T-helper 2 cell treated with Interferon-gamma antibody and Interleukin-4, amounts not matched to agents 5 μg/mL and 100 μg/mL, for 36 hours (primary cell): ENCODE measurements at places on chromosomes 12 and 14.
A peak's percentile ranks its signal among the peaks of the same experiment; 100 is the strongest.

GRCh38 chr14:76271041-76271755, 104.7 kb upstream of the ESRRB start:
- DNase-seq = no peak

- DNase-seq = no peak
Measured at GRCh38 chr14:36950812-36951211, 221.6 kb downstream of the SLC25A21 start.

GRCh38 chr14:74257078-74257940, 18.1 kb downstream of the VSX2 start:
- peak; percentile 53 for DNase-seq

DNA sequence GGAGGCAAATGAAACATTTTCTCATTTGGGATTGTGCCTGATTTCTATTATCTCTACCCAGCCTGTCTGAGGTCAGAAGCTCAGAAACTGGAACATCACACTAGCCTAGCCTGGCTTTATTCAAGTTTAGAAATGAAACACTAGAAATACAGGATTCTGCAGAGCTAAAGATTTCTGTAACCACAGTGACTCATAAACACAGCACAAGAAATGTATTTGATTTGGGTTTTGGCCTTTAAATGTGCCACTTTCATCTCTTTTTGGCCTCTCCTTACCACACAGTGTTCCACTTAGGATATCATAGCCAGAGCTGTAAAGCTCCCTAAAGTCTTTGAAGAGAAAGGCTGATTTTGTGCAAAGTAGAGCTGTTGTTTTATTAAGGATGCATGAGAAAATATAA, 307.5 kb downstream of the EMP1 start:
- DNase-seq = no peak

DNA sequence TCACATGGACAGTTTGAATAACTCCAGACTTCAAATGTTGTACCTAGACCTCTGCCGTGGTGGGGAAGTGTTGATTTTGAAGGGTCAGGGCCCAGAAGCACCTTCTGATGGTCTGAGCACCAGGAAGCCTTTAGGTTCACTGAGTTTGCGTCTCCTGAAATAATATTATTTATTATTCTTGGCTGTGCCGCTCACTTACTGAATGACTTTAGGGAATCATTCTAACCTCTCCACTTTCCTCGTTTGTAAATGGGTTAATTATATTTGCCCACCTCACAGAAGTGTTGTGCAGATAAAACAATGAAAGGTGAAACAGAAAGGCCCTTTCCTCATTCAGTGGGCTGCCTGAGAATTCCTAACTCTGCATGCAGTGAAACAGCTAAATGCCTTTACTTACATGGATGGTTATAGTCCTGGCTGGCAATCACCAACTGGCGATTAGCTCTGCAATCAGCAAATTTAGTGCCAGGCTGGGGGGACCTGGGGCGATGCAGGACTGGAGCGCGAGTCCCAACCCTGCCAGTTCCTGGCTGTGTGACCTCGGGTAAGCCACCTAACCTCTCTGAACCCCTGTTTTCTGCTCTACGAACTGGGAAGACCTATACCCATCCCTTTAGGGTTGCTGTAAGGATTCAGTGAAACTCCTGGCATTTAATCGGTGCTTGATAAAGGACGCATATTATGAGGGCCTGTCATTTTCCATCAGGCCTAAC, 57.5 kb downstream of the MAP1LC3B2 start:
- DNase-seq = no peak

- DNase-seq = no peak
Measured at GRCh38 chr12:58728397-58728796, 191.9 kb downstream of the LRIG3 start.

- DNase-seq = no peak
Measured at GRCh38 chr14:75290851-75291250, 12.2 kb downstream of the FOS start.

DNA sequence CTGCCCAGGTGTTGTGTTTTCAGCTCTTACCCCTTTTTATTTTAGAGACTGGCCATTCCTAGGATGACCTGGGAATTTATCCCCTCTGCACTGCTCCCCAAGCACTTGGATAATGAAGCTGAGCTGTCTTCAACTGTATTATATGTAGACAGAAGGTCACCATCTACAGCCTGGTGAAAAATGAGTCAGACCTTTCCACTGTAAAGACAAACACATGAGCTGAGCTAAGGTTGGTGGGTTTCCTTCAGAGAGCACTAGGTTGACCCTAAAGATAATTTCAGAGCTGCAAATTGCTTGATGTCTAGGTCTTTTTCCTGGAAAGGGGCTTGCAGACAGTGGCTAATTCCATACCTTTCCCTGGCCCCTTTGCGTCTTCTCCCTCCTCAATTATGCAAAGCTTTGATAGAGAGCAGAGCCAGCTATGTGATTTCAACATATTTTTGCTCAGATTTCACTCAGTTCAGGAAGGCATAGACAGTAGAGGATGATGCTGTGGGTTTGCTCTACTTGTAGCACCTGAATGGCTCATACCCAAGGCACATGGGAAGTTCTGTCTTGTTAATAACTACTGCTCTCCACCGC, 9.2 kb upstream of the IKZF4 start:
- no peak for DNase-seq

GRCh38 chr14:68160779-68161546, 341.4 kb downstream of the RAD51B start:
- no peak for DNase-seq

DNA sequence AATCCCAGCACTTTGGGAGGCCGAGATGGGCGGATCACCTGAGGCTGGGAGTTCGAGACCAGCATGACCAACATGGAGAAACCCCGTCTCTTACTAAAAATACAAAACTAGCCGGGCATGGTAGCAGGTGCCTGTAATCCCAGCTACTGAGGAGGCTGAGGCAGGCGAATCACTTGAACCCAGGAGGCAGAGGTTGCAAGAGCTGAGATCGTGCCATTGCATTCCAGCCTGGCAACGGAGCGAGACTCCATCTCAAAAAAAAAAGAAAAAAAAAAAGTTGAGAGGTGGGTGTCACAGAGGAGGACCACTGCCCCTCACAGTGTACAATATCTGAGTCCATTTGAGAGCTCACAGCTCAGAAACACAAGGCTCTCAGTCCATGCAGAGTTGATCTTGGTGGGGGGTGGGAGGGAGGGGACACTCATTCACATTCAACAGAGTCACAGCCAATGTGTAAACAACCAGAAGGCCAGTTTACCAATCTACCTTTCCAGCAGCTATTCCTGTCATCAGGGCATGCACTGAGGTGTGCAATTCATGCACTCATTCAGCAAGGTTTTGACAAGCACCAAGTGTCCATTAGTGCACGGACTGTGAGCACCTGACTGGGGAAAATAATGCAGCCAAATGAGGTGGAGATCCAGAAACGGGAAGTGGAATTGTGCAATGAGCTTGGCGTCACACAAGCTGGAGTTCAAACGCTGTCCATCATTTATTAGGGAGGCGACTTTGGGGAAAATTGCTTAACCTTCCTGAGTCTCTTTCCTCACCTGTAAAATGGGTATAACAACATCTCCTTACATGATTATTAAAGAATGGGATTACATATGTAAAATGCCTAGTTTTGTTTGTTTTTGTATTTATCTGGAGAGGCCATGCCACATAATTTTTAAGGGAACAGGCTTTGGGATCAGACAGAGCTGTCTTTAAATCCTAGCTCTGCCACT, 4.4 kb upstream of the EIF5 start:
- DNase-seq = no peak

DNA sequence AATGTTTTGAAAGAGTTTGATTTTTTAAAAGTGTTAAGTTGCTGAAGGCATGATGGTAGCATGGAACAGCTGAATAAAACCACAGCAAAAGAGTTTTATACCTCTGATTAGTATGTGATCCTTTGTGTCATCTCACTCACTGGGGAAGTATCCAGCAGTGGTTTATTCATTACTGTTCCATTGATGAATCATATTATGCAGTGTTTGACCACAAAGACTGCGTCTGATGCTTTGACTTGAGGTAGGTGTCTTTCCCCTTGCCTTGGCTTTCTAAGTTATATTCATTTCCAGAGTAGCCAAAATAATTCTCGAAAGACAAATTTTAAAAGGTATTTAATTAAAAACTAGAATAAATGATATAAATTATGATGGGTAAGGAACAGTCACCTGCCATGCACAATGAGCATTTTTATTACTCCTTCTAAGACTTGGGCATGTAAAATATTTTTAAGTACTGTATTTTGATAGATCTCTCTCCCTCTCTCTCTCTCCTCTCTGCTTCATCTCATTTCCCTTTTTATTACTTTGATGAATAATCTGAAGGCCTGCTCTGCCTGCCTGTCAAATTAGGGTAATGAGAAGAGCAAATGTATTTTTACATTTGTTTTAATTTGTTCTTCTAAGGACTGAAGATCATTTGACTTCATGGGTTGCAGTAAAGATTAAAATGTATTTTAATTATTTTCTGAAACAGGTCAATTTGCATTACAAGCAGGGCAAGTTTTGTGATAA, 164.9 kb downstream of the NAV3 start:
- no peak for DNase-seq

- no peak for DNase-seq
Measured at GRCh38 chr14:36356862-36357261, 36.4 kb upstream of the MBIP start.

- DNase-seq = no peak
Measured at GRCh38 chr12:25072906-25073650, 121.9 kb downstream of the DNAI7 start.

DNA sequence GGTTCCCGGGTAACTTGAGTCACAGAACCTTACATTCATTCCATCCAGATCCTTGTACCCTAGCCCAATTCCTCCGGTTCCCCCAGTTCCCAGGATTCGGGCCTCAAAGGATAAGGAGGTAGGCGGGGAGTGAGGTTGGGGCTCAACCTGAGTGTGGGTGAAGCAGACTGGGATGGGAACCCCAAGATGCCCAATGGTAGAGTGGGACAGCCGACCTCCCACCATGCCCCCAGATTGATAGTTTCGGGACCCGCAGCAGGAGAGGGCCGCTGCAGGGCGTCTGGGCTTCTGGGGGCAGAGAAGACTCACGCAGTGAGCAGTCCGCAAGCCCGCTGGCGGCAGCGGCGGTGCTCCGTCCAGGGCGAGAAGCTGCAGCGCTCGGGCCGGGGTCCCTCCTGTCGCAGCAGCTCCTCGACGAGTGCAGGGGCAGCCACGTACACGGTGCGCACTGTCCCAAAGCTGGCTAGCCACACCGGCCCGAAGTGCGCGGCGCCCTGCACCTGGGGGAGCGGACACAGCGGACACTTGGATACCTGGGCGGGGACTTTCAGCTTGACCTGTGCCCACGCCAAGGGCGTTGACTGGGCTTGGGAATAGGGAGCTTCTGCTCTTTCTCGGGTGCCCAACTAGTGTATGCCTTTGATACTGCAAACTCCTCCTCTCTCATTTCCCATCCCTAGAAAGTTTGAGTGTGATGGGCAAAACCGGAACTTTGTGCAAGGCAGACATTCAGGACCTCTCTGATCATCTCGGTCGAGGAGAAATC, 997 bp downstream of the CYP27B1 start:
- DNase-seq = no peak

- no peak for DNase-seq
Measured at GRCh38 chr14:56120091-56120691, 2.0 kb downstream of the PELI2 start.

GRCh38 chr12:43840338-43840737, 4.5 kb downstream of the TMEM117 start:
- DNase-seq = no peak
